ENCODE measurements at places on chromosomes 2 and 18. TPM values are rescaled to one million over a fixed set of nuclear protein-coding genes. Genes with fewer than 3 reads are reported as not detected.

Gene TUBA3E
- polyA plus RNA-seq: not detected

Gene C2orf42
- polyA plus RNA-seq: 10.7 TPM

Gene ATP6V1C2
- polyA plus RNA-seq: 0.14 TPM

DNA sequence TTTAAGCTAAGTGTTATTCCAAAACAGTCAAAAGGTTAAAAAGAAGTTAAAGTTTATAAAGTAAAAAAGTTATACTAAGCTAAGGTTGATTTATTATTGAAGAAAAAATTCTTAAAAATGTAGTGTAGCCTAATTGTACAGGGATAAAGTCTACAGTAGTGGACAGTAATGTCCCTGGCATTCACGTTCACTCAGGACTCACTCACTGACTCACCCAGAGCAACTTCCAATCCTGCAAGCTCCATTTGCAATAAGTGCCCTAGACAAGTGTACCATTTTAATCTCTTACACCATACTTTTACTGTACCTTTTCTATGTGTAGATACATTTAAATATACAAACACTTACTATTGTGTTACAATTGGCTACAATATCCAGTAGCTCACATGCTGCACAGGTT, 86.1 kb downstream of the CACNB4 start:
- DNase-seq: no peak

DNA sequence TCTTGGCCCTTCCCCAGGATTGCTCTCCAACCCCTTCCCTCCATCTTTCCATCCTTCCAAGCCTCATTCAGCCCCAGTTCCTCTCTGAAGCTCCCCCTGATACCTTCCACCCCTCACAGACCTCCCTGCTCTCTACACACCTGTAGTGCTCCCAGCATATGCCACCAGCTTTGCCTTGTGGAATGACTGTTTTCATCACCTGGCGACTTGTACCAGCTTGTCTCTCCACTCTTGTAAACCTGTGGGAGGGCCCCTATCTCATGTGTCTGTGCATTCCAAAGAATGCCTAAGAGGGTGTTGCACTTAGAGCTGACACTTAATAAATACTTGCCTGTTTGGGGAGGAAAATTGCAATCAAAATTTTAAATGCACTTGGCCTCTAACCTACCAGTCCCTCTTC, 198.7 kb downstream of the BCL11A start:
- DNase-seq: no peak

DNA sequence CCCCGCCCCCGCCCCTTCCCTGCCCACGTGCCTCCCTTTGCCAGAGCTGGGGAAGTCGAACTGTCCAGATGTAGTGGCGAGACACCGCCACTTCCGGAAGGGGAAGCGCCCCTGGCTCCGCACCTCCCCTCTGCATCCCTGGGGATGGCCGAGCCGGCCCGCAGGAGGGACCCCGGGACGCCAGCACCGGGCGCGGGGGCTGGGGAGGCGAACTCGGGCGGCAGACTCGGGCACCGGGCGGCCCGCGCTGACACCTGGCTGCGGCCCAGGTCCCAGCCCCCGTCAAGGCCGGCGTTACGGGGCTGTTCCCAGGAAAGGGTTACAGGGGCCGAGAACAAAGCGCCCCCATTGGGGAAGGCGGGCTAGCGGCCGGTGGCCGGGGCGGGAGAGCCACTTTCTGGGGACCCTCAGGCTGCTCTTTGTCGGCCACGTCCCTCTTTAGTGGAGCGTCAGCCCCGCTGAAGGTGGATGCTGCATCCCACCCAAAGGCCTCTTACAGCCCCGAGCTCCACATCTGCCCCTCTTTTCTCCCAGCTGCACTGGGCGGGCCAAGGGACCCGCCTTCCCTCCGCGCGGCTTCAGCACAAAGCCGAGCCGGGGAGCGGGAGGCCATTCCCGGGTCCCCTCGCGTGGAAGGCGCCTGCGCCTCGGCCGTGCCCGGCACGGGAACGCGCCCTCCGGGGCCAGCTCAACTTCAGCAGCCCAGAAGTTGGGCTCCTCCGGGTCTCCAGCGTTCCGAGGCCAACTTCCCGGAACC, 1.3 kb downstream of the SDC1 start:
- DNase-seq: no peak

DNA sequence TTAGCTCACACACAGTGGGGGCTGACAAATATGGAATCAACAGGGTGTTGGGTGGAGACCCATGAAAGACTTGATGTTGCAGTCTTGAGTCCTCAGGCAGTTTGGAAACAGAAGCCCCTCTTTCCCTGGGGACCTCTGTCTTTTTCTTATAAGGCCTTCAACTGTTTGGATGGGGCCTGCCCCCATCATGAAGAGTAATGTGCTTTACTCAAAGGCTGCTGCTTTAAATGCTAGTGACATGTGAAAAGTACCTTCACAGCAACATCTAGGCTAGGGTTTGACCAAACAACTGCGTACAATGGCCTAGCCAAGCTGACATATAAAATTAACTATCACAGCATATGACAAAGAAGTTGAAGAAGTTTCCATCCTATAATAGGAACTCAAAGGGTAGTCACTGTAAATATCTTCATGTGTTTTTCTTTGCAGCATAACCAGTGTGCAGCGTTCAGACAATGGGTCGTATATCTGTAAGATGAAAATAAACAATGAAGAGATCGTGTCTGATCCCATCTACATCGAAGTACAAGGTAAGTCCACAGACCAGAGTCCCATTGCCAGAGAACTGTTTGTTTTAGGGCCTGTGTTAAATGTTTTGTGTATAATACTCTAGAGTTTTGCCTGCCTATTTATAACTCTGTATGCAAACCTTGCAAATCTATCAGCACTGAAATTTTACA, 46.3 kb downstream of the MERTK start:
- DNase-seq: no peak

DNA sequence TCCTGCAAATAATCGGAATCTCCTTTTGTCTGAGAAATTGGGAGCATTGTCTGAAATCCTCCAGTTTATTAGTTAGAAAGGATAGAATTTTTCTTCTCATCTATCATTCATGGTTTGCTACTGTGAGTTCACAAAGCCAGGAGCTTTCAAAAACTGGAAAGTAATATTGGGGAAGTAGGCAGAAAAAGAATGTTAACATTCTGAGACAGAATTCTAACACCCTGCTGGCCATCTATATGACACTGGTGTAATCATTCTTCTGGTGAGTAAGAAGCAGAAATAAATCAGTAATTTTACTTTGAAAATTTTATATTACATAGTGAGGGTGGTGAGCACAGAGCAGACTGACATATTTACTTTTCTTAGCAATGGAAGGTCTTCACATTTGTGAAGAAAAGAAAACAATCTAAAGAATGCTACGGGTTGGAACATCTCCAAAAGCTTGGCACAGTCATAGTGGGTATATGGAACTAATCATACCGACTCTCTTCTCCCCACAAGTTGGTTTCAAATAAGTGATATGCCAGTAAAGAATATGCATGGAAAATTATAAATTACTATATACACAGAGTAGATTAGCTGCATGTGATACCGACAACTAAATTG, 344.9 kb downstream of the LPIN1 start:
- DNase-seq: no peak

- no peak for DNase-seq
Observed at GRCh38 chr2:127508023-127508630, 18.2 kb downstream of the IWS1 start.

- DNase-seq: no peak
Observed at GRCh38 chr2:16707014-16707623, 41.5 kb upstream of the CYRIA start.
